Lower leg skin (tissue), 4 donors: ENCODE measurements at places on chromosomes 16 and 17.

- DNase-seq: no peak
Observed at GRCh38 chr17:44398692-44399691, 9.5 kb upstream of the ITGA2B start.

DNA sequence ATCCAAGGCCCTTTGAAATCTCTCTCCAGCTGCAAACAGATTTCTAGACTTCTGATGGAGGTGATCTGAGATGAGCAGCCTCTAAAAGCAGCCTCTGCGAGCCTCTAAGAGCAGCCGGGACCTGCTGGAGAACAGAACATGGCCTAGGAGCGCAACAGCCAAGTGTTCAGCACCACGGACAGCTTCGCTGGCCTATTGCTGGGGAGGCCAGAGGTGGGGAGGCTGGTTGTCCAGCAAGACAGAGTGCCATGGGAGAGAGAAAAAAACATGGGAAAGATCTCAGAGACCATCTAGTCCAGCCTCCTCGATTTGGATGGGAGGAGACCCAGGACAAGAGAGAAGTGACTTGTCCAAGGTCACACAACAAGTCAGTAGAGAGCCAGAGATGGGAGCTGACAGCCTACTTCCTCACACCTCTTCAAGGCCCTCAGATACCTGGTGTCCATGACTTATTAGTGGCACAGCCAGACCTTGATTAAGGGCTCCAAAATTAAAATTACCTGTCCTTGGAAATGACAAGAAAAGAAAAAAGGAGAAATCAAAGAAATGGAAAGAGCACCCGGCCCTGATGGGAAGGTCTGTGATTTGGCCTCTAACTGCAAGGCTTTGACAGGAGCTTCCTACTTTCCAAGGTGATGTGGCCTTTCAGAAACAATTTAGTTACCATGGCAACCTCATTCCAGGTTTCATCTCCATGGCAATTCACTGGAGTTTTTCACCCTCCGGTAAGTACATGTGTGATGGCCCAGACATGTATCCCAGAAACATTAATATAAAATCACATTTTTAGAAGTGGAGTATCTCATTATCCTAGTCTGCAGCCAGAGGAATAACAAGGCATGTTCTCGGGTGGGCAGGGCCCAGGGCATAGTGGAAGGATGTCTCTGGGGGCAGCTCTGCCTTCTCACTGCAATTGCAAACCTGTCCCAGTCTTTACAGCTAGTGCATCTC is 14.5 kb downstream of the RPRML start:
- no peak for DNase-seq

DNA sequence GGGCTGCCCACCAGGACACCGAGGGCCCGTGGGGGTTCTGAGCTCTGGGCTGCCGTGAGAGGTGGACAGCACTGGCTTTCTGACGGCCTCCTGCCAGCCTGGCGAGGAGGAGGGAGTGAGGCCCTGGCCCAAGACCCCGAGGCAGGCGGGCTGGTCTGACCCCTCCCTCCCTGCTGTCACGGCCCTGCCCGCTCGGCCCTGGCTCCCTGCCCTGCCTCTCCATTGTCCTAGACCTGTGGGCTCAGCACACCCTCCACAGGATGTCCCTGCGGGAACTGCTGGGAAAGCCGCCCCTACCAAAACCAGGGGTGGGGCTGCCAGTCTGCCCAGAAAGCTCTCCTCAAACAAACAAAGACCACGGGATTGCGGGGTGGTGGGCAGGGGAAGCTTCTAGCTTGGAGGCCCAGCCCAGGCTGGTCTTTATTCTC is 20.7 kb downstream of the SPNS2 start:
- DNase-seq: no peak

- DNase-seq: no peak
Observed at GRCh38 chr16:65867276-65867960, 499.1 kb upstream of the CDH5 start.

- no peak for DNase-seq
Observed at GRCh38 chr16:50151756-50152155, 1.4 kb upstream of the TENT4B start.

GRCh38 chr17:75468291-75468754 is 11.9 kb downstream of the TMEM94 start:
- no peak for DNase-seq

GRCh38 chr17:34291721-34292348 is 6.3 kb downstream of the CCL11 start:
- no peak for DNase-seq

GRCh38 chr17:27296428-27296979 is 2.6 kb downstream of the WSB1 start:
- no peak for DNase-seq

- DNase-seq: no peak
Observed at GRCh38 chr16:1613211-1613622, 1.1 kb downstream of the CRAMP1 start.

- no peak for DNase-seq
Observed at GRCh38 chr17:82200135-82200534, 12.5 kb downstream of the CCDC57 start.

- DNase-seq: no peak
Observed at GRCh38 chr17:64747938-64748540, 85.9 kb upstream of the SMURF2 start.

DNA sequence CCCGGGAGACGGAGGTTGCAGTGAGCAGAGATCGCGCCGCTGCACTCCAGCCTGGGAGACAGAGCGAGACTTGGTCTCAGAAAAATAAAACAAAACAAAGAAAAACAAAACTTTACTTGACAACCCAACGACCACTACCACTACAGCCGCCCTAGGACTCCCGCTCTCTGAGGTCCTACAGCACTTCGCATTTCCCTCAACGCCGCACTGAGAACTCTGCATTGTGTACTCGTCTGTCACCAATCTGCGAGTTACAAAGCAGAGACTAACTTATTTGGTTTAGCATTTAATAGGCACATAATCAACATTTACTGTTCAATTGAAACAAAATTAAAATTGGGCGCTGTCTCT is 479 bp upstream of the ZNF207 start:
- DNase-seq: no peak

GRCh38 chr16:1076801-1077576 is 4.4 kb downstream of the SSTR5 start:
- DNase-seq: no peak

- DNase-seq: no peak
Observed at GRCh38 chr17:63189082-63189481, 223.0 kb downstream of the TANC2 start.

- no peak for DNase-seq
Observed at GRCh38 chr16:82936941-82937551, 310.3 kb downstream of the CDH13 start.

DNA sequence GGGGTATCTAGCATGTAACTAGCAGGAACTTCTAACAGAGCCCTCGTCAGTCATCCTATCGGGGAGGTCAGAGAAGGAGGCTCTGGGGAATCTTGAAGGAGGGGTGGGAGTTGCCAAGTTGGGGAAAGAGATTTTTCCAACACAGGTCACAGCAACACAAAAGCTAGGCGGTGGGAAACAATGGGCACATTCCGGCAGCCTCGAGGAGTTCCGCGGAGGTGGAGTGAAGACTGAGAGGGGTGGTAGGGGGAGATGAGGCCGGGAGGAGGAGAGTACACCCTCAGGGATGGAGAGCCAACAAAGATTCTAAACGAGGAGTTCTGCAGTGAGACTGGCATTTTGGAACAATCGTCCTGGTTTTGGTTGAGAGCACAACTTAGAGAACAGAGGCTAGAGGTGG is 13.5 kb upstream of the CALB2 start:
- DNase-seq: no peak

DNA sequence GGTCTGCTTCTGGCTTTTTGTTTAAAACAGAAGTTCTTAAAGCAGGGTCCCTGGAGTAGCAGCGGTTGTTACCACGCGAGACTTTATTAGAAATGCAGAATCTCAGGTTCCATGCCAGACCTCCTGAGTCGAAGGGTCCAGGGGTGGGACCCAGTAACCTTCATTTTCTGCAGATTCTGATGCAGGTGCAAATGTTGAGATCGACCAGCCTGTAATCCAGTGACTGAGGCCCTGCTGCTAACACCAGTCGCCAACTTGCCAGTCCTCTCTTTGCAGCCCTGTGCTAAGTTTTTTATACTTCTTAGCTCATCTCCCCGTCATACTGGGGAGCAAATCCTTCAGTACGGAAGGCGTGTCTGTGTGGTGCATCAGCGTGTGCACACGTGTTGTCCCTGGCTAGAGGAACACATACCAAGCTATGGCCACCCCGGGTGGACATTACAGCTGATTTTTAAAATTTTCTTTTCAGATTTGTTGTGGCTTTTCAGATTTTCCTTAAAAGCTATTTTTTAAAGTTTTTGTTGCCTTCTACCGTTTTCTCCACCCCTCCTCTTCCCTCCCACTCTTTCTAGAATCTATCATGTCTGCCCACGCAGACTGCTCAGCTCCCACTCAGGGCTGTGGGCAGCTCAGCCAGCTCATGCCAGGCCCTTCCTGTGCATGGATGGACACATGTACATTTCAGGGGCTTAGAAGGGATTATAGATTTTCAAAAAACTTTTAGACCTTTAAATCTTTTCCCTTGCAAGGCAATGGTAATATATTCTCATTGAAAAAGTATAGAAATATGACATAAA is 57.7 kb downstream of the MEAK7 start:
- no peak for DNase-seq

GRCh38 chr16:87389245-87389644 is 2.9 kb upstream of the MAP1LC3B start:
- no peak for DNase-seq

DNA sequence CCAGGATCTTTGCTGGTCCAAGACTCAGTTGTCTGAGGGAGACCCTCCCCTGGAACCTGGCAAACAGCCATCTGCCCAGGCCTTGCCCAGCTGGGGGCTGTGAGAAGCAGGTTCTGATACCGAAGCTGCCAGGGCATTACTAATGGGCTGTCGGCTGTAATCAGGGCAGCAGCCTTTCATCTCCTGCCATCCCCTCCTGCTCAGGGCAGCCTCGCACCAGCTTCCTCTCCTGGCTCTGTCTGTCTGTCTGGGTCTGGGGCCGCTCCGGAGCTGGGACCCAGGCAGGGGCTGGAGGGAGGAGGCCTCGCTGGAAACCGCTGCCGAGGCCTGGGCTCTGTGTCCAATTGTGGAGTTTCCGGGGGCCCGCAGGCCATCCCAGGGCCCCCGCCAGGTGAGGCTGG is 21.6 kb upstream of the BRD7 start:
- no peak for DNase-seq

DNA sequence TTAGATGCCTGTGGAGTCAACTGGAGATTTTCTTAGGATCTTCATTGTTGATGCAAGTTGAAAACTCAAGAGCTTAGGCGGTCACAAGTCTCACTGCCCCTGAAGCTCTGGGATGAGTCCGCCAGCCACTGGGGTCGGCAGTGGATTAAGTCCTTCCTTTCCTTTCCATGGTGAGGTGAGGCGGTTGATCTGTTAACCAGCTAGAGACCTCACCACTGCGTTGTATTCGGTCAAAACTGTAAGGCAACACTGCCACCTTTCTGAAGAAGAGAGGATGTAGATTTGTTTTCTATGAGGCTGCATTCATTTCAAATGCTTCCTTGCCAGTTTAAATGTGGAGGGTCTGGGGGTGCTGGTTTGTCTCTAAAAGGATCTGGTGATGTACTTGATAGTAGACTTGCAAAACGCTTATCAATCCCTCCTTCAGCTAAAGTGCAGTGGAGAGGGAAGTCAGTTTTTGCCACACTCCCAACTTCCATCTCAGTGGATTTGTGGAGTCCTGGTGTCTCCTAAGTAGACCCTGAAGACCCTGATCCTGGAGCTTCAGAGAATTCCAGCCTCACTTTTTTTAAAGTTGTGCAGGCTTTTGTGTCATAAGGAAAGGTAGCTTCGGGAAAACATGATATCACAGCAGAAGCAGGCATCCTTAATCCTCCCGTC is 1.7 kb downstream of the MYOCD start:
- no peak for DNase-seq

GRCh38 chr17:5809056-5809455 is 224.7 kb upstream of the NLRP1 start:
- no peak for DNase-seq
